ENCODE measurements at places on chromosomes 2 and 18. TPM values are rescaled to one million over a fixed set of nuclear protein-coding genes. Genes with fewer than 3 reads are reported as not detected.

DTNA gene
- total RNA-seq = 52.4 TPM

ARL5A gene
- 101 TPM for total RNA-seq

SOX11 gene
- total RNA-seq = not detected

CAPN14 gene
- not detected for total RNA-seq

DPP4 gene
- 4.8 TPM for total RNA-seq

IL36B gene
- not detected for total RNA-seq

CLEC4F gene
- total RNA-seq = 5.0 TPM

COLEC11 gene
- total RNA-seq = 0.37 TPM

NEMP2 gene
- total RNA-seq = 2.0 TPM

FMNL2 gene
- 38.5 TPM for total RNA-seq

RAB17 gene
- total RNA-seq = 3.5 TPM

POTEF gene
- total RNA-seq = under 0.01 TPM

STEAP3 gene
- 5.9 TPM for total RNA-seq

DNA sequence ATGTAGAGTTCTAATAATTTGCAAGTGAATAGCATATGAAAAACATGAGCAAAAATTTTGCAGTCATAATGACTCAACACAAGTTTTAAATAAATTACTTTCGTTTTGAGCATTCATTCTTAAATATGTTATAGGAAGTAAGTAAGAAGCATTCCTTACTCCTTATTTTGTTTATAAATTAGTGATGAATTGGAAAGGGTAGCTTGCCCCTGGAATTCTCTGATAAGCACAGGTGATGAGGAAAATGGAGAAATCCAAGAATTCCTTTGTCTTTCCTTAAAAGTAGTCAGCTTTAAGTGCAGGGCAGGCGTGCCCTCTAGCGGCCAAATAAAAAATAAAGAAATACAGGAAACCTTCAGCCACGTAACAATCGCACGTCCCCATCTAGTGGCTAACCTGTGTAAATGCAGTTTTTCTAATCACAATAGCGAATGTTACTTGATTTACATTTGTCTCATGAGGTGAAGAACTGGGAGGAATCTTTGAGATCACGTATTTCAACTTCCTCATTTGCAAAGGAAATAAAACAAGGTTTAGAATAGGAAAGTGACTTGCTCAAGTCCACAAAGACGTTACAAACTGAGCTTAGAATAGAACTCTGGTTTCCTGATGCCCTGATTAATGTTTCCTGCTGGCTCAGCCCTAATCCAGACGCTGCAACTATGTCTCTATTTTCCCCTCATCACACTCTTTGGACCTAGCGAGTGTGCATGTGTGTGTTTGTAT lies 47.2 kb upstream of the ZNG1B start:
- H3K4me1 ChIP-seq = no peaks in the 10 kb centered on the region
- peak; percentile 60 for DNase-seq
- no peaks in the 10 kb centered on the region for H3K36me3 ChIP-seq

DNA sequence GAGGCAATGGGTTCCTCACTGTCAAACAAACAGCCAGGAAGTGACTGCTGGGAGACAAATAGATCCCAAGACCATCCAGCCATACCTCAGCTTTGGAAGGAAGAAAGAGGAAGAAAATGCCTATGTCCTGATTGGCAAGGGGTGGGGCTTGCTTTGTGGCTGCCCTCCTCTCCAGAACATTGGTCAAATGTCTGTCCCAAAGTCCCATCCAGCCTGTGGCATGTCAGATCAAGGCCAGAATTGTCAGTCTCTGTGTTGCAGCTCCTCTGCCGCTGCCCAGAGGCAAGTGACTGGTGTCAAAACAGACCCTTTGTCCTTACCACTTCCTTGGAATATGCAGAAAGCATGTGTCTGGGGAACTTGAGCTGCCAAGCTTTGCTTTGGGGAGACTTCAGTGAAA lies 63.0 kb upstream of the SMAD2 start:
- no peak overlapping the region for H3K27ac ChIP-seq
- no peaks in the 10 kb centered on the region for H3K36me3 ChIP-seq

- no peaks in the 10 kb centered on the region for H3K27me3 ChIP-seq
- H3K27ac ChIP-seq = no peak overlapping the region
- no peak for DNase-seq
- H3K4me3 ChIP-seq = no peak overlapping the region
- H3K36me3 ChIP-seq = no peaks in the 10 kb centered on the region
These were observed 59.6 kb downstream of the NCK2 start for GRCh38 chr2:105804266-105804665.

GRCh38 chr18:23503963-23504344 lies 643 bp downstream of the RMC1 start:
- H3K27ac ChIP-seq = peak overlapping the region; percentile 86
- no peak for DNase-seq
- peaks cover 4% of the 10 kb centered on the region for H3K4me1 ChIP-seq

DNA sequence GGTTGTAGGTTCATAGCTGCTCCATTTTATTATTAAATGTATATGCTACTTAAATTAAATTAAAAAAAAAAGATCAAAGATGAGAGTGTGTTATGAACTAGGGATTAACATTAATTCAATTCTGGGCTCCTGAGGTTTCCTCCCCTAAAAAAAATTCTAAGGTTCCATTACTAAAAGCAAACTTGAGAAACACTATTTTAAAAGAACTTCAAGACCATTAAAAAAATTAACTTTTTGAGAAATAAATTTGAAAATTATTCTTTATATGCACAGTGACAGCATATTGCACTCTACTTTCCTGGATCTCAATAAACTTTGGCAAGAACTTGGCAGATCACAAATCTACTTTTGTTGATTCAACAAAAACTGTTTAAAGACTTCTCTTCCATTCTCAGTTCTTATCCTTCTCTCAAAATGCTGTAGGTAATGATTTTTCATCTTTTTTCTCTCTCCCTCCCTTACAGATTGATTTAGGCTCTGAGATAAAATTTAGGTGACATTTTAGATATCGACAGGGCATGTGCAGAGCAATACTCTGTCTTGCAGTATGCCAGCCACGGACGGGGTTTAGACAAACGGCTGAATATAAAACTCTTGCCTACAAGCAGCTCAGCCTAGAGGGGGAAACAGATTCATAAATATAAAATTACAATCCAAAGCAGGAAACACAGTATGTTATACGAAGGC lies 592 bp upstream of the MARS2 start:
- H3K36me3 ChIP-seq = no peaks in the 10 kb centered on the region
- DNase-seq = no peak
- H3K27me3 ChIP-seq = no peaks in the 10 kb centered on the region
- peak overlapping the region; percentile 83 for H3K4me3 ChIP-seq
- peak overlapping the region; percentile 77 for H3K27ac ChIP-seq
- H3K4me1 ChIP-seq = no peaks in the 10 kb centered on the region

DNA sequence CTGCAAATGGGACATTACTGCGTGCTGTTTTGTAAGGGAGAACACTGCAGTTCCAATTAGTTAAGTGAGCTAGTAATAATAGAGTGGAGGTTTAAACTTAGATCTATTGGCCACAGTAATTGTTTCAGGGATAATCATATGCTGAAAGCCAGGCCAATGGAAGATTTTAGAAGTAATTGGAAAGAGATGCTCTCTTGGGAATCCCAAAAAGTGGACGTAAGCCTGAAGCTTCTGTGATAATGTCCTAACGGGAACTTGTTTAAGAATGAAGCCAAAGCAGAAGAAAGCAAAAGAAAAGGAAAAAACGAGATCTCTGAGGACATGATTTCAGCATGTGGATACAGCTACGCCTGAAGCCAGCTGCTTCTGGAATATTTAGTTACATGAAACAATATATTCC lies 594.6 kb downstream of the SLC4A3 start:
- no peaks in the 10 kb centered on the region for H3K27me3 ChIP-seq
- H3K4me1 ChIP-seq = no peaks in the 10 kb centered on the region
- DNase-seq = no peak
- H3K4me3 ChIP-seq = no peak overlapping the region
- H3K27ac ChIP-seq = no peak overlapping the region
- no peaks in the 10 kb centered on the region for H3K36me3 ChIP-seq

- H3K27me3 ChIP-seq = no peaks in the 10 kb centered on the region
- H3K27ac ChIP-seq = no peak overlapping the region
- no peaks in the 10 kb centered on the region for H3K36me3 ChIP-seq
- no peaks in the 10 kb centered on the region for H3K4me1 ChIP-seq
- DNase-seq = no peak
- no peak overlapping the region for H3K4me3 ChIP-seq
These were observed 71.4 kb downstream of the PLCL1 start for GRCh38 chr2:197875763-197876162.

DNA sequence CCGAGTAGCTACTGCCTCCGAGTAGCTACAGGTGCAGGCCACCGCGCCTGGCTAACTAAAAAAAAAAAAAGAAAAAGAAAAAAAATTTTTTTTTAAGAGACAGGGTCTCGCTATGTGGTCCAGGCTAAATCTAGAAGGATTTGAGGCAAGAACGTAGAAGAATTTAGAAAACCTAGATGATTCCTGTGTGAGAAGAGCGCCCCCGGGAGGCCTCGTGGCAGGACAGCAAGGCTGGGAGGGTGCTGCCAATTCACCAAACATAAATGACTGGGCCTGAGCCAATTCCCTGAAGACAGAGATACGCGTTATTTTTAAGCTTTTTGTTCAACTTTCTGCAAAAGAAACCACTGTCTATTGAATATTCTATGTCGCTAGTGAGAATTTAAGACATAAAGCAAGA lies 90.1 kb upstream of the TGFA start:
- no peaks in the 10 kb centered on the region for H3K27me3 ChIP-seq
- H3K27ac ChIP-seq = no peak overlapping the region
- H3K36me3 ChIP-seq = no peaks in the 10 kb centered on the region
- no peaks in the 10 kb centered on the region for H3K4me1 ChIP-seq

- no peaks in the 10 kb centered on the region for H3K27me3 ChIP-seq
- H3K4me3 ChIP-seq = no peak overlapping the region
- no peaks in the 10 kb centered on the region for H3K36me3 ChIP-seq
- no peaks in the 10 kb centered on the region for H3K4me1 ChIP-seq
- no peak for DNase-seq
- no peak overlapping the region for H3K27ac ChIP-seq
These were observed 140.1 kb downstream of the BABAM2 start for GRCh38 chr2:28030600-28030999.

DNA sequence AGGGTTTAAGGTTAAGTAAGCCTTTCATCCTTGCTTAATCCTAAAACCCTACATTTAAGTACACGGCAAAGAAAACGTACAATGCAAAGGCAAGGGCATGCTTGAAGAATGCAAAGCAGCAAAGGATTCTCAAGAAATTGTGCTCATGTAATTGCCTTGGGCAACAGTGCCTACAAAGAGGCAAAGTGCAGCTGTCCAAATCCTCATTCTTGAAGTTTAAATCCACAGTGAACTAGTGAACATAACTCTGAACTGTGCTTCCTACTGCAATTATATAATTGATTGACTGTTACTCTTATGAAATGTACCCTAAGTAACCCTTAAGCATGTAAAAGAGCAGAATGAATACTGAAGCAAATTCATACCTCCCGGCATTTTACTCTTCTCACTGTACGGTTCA lies 85.4 kb downstream of the MAP3K20 start:
- no peaks in the 10 kb centered on the region for H3K27me3 ChIP-seq
- peak overlapping the region; percentile 63 for H3K27ac ChIP-seq
- H3K4me3 ChIP-seq = no peak overlapping the region

GRCh38 chr18:37482433-37482832 lies 83.2 kb downstream of the CELF4 start:
- DNase-seq = no peak
- H3K36me3 ChIP-seq = no peaks in the 10 kb centered on the region
- no peaks in the 10 kb centered on the region for H3K27me3 ChIP-seq
- no peak overlapping the region for H3K4me3 ChIP-seq
- peaks cover 11% of the 10 kb centered on the region for H3K4me1 ChIP-seq

- no peak overlapping the region for H3K4me3 ChIP-seq
- no peak for DNase-seq
- no peaks in the 10 kb centered on the region for H3K27me3 ChIP-seq
These were observed 11.4 kb upstream of the TMEM18 start for GRCh38 chr2:688504-689076.

DNA sequence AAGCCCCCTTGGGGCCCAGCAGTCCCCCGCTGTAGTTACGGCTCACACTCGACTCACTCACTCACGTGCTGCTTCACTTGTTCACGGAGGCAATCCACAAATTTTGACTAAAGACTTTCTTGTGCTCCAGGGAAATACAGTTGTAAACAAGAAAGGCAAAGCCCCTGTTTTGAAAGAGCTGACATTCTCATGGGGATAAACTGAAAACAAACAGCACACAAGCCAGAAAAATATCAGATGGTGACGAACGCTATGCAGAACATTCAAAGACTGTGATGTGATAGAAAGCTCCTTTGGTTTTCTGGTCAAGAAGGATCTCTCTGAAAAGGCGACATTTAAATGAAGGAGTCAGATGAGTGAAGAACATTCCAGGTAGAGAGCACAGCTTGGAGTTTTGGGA lies 385.3 kb upstream of the SMIM21 start:
- no peaks in the 10 kb centered on the region for H3K4me1 ChIP-seq
- H3K4me3 ChIP-seq = no peak overlapping the region
- no peak overlapping the region for H3K27ac ChIP-seq
- no peaks in the 10 kb centered on the region for H3K36me3 ChIP-seq

DNA sequence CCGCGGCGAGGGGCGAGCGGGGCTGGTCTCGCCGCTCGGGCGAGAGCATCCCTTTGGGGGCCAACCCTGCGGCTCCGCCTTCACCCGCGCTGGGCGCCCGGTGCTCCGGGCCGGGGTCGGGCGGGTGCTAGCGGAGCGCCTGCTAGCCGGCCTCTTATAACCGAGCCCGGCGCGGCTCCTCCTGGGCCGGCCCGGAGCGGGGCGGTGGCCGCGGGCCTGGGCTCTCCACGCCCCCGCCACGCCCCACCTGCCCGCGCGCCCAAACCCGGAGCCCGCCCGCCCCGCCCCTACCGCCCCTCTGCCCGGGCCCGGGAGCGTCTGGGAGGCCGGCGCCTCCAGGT lies at the start of gene FOXI3:
TSS of gene FOXI3 (minus strand) at position 129 of the 341 bp plus-strand sequence. CDS start 158 bp downstream, outside the sequence.
- peaks cover 49% of the 10 kb centered on the region for H3K27me3 ChIP-seq
- H3K4me3 ChIP-seq = no peak within 1 kb of the TSS
- no peaks in the 10 kb centered on the region for H3K36me3 ChIP-seq
- no peak within 1 kb of the TSS for H3K27ac ChIP-seq
- DNase-seq = no peak

GRCh38 chr18:1495387-1495786 lies 590.7 kb downstream of the ADCYAP1 start:
- no peaks in the 10 kb centered on the region for H3K36me3 ChIP-seq
- H3K27ac ChIP-seq = no peak overlapping the region
- no peaks in the 10 kb centered on the region for H3K4me1 ChIP-seq
- no peak for DNase-seq
- H3K27me3 ChIP-seq = no peaks in the 10 kb centered on the region

DNA sequence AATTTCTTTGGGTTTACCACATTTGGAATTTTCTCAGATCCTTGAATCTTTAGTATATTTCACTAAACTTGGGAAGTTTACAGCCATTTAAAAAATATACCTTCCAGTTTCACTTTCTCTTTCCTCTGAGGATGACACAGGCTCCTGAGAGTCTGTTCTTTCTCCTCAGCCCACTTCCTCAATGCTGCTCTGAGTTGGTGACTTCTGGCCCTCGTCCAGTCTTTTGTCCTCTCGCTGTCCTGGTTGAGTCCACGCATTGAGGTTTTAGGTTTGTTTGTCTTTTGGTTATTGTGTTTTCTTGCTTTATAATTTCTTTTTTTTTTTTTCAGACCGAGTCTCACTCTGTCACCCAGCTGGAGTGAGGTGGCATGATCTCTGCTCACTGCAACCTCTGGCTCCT lies 40.7 kb upstream of the GALR1 start:
- peaks cover 13% of the 10 kb centered on the region for H3K4me1 ChIP-seq
- no peak for DNase-seq
- no peaks in the 10 kb centered on the region for H3K36me3 ChIP-seq
- H3K4me3 ChIP-seq = no peak overlapping the region
- peak overlapping the region; percentile 76 for H3K27ac ChIP-seq

- DNase-seq = no peak
- peak overlapping the region; percentile 91 for H3K4me3 ChIP-seq
- H3K27me3 ChIP-seq = no peaks in the 10 kb centered on the region
- no peak overlapping the region for H3K27ac ChIP-seq
- peaks cover 15% of the 10 kb centered on the region for H3K4me1 ChIP-seq
- no peaks in the 10 kb centered on the region for H3K36me3 ChIP-seq
These were observed 12.3 kb upstream of the DCTN1 start for GRCh38 chr2:74392449-74392743.
